ENCODE measurements at places on chromosomes 6 and 20.

DNA sequence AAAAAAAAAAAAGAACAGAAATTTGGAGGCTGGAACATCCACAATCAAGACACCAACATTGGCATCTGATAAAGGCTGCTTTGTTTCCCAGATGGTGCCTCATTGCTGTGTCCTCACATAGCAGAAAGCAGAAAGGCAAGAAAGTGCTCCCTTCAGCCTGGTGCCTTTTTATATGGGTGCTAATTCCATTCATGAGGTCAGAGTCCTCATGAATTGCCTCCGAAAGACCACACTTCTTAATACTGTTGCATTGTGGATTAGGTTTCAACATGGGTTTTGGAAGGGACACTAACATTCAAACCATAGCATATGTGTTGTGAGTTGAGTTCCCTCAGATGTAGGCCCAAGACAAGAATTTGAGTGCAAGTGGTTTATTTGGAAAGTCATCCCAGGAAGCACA, 8.0 kb upstream of the C20orf202 start:
- no peak for DNase-seq

DNA sequence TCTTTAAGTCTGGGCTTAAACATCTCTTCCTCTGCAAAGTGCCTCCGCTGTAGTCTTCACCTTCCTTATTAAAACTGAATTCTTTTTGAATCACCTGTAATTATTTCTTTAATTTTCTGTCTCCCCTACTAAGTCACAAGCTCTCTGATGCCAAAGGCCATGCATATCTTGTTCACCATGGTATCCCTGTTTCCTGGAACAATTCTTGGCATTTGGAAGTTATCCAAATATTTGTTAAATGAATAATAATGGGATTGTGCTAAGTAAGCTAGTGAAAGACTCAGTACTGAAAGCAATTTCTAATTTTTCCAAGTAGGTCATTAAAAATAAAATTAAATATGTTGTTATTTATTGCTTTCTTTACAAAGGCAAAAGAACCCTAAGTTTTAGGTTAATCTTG, 12.2 kb downstream of the SNAP91 start:
- no peak for DNase-seq

- DNase-seq, result peak; percentile 23
Measured at GRCh38 chr6:1004885-1005630, 306.8 kb upstream of the FOXQ1 start.

GRCh38 chr20:58895448-58896180, 43.1 kb downstream of the GNAS start:
- DNase-seq, result no peak

DNA sequence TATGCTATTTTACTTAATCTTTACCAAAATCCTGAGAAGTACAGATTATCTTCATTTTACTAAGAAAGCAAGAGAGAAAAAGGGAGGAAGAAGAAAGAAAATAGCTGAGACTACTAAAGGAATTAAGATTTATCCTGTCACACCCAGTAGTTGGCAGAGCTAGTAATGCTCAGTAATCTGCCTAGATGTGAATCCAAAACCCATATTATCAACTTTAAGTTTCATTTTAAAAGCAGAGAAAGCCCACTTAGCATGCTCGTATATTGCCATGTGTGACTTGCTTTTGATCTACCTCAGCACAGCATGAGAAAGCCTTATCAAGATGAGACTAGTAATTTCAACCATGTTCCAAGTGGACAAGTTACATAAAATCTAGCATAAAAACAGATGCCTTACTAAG, 451.5 kb downstream of the TENT5A start:
- DNase-seq, result no peak

GRCh38 chr6:18503593-18504231, 116.6 kb downstream of the RNF144B start:
- peak; percentile 76 for DNase-seq

DNA sequence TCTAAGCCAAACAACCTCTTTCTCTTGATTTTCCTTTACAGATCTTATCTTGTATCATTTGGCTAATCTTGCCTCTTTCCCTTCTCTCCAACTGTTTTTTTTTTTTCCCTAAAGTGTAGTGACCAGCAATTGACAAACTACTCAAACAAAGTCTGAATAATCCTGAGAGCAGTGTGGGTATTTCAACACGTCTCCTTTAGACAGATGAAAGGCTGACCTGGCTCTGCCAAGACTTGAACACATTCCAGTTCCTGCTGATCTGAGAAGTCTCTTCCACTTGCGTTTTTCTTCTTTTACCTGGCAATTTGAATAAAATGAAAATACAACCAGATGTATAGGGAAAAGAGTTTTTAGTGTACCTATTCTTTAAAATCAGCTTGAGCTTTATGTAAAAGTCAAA, 168.4 kb downstream of the GJA10 start:
- DNase-seq, result no peak
